ENCODE measurements at places on chromosomes 11 and 22.

DNA sequence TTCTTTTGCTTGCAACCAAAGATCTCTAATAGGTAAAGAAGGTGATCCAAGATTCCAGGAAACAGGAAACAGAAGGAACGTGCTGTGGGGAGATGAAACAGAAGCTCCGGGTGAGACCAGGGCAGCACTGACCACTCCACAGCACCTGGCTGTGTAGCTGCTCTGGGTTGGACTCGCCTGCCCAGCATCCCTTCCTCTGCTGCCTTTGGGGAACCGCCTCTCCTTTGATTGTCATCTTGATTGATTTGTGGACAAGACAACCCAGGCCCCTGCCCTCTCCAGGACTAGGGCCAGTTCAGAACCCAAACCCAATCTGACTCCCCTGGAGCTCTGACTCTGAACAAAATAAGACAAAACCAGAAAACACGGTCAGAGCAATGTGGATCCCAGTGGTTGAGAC, 14.7 kb upstream of the APOBEC3A start:
- no peak for DNase-seq

- no peak for DNase-seq
Observed at GRCh38 chr11:95922536-95923438, 1.1 kb downstream of the MTMR2 start.

- no peak for DNase-seq
Observed at GRCh38 chr22:31250740-31251600, 38.9 kb downstream of the LIMK2 start.

- DNase-seq = peak; percentile 58
Observed at GRCh38 chr11:27282806-27283205, 80.2 kb downstream of the CCDC34 start.

GRCh38 chr11:1085440-1086170, 10.9 kb downstream of the MUC2 start:
- DNase-seq = no peak

GRCh38 chr11:45314900-45315299, 28.8 kb upstream of the SYT13 start:
- no peak for DNase-seq

DNA sequence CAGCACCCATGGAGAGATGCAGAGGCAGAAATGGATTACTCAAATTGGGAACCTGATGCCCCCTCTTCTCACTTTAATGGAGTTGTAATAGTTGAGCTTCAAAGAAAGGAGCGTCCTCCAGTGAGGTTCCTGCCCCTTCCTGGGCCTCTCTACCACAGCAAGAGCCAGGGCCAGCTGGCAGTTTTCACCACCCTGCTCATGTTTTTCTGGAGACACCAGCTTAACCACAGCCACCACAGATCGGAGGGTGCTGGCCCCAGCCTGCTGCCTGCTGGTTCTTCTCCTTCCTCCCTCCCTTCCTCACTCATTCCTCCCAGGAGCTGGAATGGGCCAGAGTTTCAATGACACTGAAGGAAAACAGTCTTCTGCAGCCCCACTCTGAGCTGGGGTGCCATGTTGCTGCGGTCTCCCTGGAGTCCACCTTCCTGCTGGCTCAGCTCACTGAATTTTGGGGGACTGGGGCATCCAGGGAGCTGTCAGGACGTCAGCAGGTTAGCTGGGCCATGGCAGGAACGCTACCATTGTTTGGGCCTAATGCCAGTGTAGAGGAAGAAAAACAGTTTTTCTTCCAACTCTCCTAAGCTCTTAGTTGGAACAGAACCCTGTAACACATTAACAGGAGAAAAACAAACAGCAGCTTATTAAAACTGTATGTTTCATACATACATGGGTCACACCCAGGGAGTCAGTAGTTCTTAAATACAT, 57.7 kb downstream of the TRAF6 start:
- no peak for DNase-seq
